ENCODE measurements at places on chromosomes 11 and 22.

DNA sequence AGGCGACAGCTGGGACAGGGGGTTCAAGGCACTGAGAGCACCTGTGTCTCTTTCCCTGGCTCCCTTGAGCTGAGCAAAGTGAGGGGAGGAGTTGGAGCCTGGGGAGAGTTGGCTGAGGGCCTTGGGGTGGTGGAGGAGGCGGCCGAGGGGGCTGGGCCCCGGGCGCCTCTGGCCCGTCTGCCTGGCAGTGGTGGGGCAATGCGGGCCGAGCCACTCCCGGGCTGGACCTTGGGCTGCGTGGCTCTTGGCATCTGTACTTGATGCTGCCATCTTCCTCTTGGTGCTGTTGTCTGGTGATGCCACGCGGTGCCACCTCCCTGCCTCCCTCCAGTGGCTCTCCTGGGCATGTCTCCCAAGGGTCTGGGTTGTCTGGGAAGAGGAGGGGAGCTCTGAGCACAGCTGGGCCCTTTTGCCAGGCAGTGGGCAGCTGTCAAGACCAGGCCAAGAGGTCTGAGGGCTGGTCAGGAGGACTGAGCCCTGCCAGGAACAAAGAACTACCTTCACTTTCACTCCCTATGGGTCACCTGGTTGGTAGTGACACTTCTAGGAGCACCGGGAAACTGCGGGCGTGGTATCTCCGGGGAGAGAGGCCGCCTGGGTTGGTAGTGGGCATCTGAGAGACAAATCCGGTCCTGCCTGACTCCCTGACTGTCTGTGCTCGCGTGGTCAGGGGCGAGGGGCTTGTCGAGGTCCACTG lies 1.3 kb downstream of the GRIK4 start:
- DNase-seq, result peak; percentile 79

GRCh38 chr11:85970593-85970992 lies 98.3 kb downstream of the PICALM start:
- DNase-seq, result no peak

DNA sequence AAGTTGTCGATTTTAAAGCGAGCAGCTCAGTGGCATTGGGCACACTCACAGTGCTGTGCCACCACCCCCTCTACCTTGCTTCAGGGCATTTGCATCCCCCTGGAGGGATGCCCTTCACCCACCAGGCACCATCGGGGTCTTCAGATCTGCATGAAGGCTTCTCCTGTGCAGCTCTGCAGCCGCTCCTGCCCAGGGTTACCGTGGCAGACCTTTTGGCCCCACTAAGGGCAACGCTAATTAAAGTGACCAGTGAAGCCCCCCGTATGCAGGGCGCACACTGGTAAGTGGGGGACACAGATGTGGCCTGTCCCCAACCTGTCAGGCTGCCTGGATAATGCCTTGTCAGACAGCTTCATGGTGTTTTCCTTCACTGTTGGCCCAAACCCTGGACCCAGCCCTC lies 1117.7 kb downstream of the BRD1 start:
- DNase-seq, result no peak

- DNase-seq, result no peak
Observed at GRCh38 chr11:25862159-25862558, 469.8 kb upstream of the ANO3 start.

GRCh38 chr11:33721426-33721825 lies 14.8 kb downstream of the CD59 start:
- peak; percentile 59 for DNase-seq

DNA sequence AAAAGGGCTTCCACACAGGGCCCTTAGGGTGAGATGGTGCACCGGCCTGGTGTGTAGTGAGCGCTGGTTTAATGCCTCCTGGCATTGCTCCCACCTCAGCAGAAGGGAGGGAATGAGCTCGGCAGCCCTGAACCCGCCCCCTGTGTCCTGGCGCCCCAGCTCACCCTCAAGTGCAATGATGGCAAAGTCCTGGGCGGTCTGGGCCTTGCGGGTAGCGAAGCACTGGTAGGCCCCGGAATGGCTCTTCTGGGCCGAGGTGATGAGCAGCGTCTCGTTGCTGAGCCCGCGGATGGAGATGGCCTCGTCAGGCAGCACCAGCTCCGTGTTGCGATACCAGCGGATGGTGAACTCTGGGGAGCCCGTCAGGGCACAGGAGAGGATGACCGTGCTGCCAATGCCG lies 193.3 kb downstream of the CEP164 start:
- DNase-seq, result no peak

DNA sequence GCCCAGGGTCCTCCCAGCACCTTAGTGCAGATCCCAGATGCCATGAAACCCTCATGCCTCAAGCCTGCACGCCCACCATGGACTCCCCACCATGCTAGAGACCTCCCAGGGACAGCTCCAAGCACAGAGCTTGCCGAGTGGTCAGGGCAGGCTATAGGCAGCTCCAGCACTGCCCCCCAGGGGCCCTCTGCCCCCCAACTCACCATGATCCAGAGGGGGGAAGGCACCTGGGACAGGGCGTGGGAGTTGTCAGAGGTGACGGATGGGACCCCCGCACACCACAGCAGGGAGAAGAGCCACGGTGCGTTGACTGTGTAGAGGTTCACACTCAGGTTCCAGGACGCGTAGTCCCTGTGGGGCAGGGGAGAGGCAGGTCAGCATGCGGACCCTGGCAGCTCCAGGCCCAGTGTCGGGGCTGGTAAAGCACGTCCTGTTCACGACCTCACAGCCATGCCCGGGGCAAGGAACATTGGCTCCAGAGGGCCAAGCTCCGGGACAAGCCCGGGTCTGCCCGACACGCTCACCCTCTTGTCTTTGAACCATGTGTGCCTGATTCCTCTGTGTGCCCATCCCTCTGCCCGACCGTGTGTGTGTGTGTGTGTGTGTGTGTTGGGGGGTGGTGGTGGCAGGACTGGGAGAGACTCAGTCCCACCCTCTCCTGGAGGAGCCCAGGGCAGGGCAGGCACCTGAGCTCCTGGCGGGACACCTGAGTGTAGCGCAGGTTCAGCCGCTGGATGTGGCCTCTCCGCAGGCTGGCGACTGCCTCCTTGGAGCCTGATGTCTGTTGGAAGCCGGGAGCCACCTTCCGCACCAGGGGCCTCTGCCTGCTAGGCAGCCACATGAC lies 8.2 kb upstream of the KLHL35 start:
- no peak for DNase-seq

DNA sequence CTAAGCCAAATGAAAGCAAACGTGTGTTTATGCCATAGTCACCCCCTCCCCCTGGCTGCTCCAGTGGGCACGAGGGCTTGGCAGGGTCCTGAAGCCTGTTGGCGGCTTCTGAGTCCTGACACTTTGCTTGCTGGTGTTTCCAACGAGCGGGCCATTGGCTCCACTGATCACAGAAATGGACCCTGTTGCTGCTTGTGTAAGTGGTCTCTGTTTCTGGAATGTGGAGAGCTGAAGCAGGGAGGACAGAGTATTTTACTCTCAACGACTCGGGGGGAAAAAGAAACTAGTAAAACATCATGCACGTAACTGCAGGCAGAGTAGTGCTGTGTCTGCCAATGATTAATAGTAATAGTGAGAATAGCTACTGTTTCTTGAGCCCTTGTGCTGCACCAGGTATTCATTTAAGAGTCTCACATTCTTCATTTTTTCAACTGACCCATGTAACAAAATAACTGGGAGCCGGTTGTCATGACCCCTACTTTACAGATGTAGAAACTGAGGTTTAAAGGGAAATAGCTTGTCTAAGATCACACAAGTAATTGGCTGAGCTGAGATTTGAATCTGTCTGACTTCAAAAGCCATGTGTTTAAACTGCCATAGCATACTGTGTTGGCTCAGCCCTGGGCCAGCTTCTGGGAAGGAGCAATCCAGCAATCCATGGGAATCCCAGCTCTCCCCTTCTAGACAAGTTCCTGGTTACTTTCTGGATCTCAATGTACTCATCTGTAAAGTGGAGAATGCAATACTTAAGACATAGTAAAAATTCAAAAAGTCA lies 526.7 kb downstream of the INSC start:
- no peak for DNase-seq

- peak; percentile 95 for DNase-seq
Observed at GRCh38 chr11:92455210-92455790, 230.7 kb downstream of the FAT3 start.

DNA sequence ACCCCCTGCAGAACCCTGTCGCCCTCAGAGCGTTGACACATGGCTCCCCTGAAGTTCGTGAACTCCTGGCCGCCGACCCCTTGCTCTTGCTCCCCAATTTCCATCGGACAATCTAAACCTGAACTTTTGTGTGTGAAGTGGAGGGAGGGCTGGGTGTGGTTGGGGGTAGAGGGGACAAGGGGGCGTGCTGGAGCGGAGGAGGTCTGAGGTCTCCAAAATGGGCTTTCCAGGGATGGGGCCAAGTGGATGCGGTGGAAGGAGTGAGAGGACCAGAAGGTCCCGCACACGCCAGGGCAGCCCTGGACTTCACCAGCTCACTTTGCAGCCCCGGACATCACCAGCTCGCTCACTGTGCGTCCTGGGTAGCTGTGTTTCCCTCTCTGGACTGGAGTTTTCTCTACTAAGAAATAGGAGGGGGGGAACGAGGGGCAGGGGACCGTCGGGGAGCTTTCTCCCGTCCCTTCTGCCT lies 18.6 kb downstream of the CREB3L1 start:
- no peak for DNase-seq

- DNase-seq, result peak; percentile 18
Observed at GRCh38 chr11:78802058-78802761, 227.5 kb upstream of the NARS2 start.

DNA sequence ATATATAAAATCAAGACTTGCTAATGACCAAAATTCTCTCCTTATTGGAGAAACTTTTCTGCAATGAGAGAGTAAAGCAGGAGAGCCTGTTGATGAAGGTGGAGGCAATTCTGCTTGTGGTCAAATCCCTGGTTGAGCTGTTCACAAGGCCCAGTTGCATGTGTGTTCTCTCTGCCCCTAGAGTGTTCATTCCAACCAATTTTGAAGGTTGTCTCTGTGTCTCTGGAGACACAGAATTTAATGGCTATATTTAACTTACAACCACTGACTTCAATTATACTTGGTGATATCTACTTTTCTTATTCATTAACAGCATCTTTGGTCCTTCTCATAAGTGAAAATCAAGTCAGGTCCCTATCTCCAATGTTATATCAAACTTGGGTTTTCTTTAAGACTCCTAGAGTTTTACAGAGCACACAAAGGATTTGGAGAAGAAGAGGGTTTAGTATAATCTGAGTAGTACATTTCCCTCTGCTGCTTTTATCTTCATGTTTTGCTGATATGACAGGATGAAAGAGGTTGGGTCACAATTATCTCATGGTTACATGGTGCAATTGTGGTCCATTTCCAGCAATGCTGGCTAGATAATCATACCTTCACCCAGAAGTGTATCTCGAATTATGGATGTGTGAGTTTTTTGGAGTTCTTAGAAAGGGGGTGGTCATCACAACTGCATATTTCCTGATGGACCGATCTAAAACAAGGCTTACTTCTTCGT lies 4.0 kb downstream of the OOSP4A start:
- DNase-seq, result no peak

GRCh38 chr11:66607126-66607834 lies 9.2 kb upstream of the RBM14 start:
- DNase-seq, result no peak

- DNase-seq, result peak; percentile 51
Observed at GRCh38 chr11:111455291-111456085, 56.7 kb downstream of the BTG4 start.

GRCh38 chr22:27315833-27316232 lies 485.7 kb downstream of the MN1 start:
- DNase-seq, result no peak

GRCh38 chr11:115300660-115301428 lies 203.4 kb downstream of the CADM1 start:
- DNase-seq, result peak; percentile 38

DNA sequence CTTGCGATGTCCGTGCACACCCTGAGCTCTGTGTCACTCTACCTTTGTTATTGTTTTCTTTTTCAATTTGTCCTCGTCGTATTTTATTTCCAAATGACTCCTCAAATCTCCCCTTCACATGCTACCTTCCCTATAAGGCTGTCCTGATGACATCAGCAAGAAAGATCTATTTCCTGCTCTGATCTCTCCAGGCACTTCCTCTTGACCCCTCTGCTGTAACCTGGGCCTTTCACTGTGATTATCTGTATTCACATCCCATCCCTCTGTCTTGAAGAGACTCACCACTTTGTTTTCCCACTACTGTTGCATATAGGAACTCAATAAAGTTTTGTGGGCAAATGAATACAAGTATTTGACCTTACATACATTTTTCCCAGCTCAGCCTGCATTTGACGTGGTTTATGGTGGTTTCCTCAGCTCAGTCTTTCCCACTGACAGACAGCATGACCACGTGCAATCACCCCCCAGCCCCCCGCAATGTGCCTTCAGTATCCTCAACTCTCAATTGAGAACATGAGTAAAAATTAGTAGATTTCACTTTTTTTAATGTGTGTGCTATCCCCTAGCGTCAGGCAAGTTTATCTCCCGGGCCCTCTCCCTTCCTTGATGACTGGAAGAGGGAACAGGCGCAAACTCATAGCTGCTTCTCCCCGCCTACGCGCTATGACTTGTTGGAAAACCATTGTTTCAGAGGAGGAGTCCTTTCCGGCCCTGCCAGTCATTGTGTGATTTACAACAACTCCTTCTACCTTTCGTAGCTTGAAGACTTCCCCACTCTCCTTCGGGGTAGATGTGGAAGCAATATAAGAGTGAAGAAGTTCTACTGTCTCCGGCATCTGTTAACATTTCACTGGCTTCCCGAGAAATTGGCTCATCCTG lies 498.5 kb downstream of the NTM start:
- DNase-seq, result peak; percentile 35

GRCh38 chr11:75563978-75564552 lies 2.0 kb downstream of the SERPINH1 start:
- DNase-seq, result no peak

- no peak for DNase-seq
Observed at GRCh38 chr22:25396615-25397200, 167.8 kb upstream of the GRK3 start.

DNA sequence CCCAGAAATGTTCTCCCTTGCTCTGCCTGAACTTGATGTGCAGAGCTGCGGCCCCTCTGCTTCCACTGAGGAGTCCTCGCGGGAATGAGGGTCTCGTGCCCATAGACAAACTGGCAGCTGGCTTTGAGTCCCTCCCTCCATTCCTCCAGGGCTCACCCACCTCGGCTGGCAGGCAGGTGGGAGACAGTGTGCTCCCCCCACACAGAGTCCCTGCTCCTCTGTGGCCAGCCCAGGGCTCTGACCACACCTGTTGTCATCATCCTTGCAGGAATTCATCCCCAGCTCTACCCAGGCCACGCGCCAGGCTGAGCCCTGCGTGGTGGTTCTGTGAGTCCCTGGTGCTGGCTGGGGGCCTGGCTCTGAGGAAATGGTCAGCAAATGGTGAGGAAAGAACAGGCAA lies 521.9 kb downstream of the TBC1D22A start:
- DNase-seq, result no peak

- no peak for DNase-seq
Observed at GRCh38 chr22:39547587-39547947, 15.0 kb upstream of the RPS19BP1 start.
